ENCODE measurements at places on chromosomes 16 and 17. TPM values are rescaled to one million over a fixed set of nuclear protein-coding genes. Genes with fewer than 3 reads are reported as not detected.

DNAAF1 gene
- polyA plus RNA-seq = 4.4 TPM

TEDC2 gene
- polyA plus RNA-seq = 8.5 TPM

MLYCD gene
- 4.3 TPM for polyA plus RNA-seq

TLE7 gene
- not detected for polyA plus RNA-seq

KCNJ18 gene
- polyA plus RNA-seq = not detected

PRPSAP2 gene
- 61.3 TPM for polyA plus RNA-seq

ERN2 gene
- polyA plus RNA-seq = 0.83 TPM

DNA sequence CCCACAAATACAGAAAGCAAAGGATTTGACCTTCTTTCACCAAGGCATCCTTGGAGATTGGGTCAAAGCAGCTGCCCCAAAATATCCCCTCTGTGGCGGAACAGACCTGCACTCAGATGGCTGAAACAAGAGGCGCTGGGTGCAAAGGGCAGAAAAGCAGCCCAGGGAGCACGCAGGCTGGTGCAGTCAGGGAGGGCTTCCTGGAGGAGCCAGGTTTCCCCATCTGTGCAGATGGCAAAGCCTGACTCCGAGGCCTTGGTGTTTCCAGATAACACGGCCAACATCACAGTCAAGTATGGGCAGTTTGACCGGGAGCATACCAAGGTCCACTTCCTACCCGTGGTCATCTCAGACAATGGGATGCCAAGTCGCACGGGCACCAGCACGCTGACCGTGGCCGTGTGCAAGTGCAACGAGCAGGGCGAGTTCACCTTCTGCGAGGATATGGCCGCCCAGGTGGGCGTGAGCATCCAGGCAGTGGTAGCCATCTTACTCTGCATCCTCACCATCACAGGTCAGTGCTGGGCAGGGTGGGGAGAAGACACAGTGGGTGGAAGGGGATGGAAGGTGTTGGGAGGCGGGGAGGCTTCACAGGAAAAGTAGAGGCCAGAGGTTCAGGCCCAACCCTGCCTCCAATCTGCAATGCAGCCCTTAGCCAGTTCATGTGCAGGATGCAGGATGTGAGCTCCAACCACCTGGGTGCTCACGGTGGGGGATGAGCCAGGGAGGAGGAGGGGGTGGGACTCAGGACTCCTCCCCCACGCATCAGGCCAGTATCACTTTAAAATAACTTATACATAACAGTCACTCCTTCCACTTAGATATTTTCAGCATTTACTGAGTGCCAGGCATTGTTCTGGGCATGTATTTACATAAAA is 26.4 kb upstream of the BEAN1 start:
- no peak for DNase-seq

DNA sequence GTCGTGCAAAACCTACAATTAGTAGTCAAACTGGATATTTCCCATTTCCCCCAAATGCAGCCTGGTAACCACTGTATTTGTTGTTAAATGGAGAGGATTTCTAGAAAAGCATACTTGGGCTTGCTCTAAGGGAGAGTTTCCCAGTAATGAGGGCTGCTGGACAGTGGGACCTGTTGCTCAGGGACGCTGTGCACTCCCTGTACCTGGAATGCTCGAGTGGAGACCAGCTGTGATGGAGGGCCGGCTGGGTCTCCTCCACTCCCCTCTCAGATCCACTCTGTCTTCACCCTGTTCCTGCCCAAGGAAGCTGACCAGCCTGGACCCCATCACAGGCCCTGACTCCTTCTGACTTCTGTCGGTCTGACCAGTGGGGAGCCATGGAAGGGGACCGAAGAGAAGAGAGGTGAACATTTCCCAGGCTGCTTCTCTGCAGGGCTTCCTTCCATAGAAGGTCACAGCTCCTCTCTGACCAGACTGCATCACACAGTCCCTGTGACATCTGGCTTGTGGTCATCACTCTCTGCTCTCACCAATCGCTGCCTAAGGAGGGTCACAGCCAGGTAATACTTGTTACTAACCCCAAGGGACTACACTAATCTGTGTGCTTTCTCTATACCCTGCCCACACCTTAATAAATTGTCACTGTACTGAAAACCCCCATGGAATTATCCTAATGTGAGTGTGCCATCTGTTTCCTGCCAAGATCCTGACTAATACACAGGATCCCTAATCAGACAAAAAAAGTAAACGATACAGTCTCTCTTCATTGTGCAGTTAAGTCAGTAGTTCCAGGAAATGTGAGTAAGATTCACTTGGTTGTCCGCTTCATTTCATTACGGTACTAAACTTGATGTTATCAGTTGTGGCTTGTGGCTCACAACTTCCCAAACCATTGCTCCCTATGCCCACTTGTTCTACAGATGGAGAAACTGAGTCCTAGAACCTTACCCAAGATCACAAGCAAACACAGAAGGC is 102.4 kb downstream of the CCT6B start:
- DNase-seq = no peak

DNA sequence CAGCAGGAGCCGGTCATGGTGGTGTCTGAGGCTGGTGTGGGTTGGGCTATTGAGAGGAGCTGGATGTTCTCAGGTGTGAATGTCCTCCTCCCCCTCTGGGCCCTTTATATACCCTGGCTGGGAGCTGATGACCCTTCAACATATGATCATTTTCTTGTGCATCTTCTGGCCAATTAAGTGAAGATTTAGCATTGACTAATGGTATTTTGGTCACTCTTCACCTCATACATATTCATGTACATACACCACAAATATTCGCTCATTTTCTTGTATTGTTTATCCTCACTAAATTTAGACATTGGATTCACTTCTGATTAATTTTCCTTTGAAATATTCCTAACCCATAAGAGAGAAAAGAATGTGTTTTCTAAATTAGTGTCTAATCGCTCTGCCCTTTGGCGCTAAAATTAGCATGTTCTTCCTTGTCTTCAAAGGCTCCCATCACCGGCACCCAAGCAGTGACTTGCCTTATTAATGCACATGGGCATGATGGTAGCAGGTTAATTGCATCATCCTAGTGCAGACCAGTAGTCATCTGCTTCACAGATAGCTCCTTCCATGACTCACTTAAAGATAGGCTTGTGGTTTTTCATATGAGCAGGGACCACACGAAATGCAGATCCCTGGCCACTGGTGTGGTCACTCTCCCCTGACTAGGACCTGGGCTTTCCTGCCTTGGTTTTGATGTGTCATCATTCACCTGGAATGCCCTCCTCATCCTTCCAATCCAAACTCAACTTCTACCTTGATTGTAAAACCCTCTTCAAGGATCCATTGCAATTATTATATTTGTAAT is at the start of gene KRTAP2-4:
TSS of gene KRTAP2-4 (minus strand) at position 51 of the 796 bp plus-strand sequence. CDS start at position 17, 34 bp downstream.
- no peak for DNase-seq

- no peak for DNase-seq
Observed at GRCh38 chr17:18977646-18978045, 25.7 kb downstream of the SLC5A10 start.

- no peak for DNase-seq
Observed at GRCh38 chr16:83706394-83706793, 101.4 kb upstream of the HSBP1 start.

- DNase-seq = no peak
Observed at GRCh38 chr16:49337814-49338350, 35.7 kb upstream of the C16orf78 start.

DNA sequence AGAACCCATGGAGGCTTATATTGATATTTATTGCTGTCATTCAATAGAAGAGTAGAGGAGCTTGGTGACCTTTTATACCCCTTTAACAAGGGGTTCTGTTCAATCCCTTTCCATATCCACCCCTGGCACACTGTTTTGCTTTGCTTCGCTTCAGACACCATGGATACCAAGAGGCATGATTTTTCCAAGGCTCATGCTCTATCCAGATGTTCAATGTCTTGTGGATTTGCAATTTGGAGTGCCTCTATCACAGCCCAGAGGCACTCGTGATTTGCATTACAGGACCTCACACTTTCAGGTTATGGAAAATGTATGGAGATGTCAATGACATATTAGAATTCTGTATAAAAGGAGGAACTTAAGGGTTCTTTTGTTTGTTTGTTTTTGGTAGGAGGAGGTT is 21.5 kb downstream of the CFAP20 start:
- DNase-seq = no peak

GRCh38 chr17:64091571-64091970 is 38.4 kb downstream of the ERN1 start:
- no peak for DNase-seq

DNA sequence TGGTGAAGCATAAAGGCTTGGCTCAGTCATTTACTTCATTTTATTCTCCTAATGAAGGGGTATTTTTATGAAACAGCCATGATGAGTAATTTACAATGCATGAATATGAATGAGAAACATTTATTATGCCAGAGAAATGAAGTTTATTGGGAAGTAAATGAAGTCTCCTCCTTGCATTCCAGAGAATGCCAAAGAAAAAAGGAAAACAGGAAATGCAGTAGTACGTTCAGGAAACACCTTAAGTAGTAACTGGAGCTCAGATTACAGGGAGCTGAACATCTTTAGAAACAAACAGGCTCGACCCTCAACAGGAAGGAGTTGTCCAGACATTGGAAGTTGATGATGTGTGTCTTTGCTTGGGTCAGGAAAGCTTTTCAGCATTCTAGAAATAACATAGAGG is 4.6 kb downstream of the KRT34 start:
- no peak for DNase-seq

- DNase-seq = peak; percentile 27
Observed at GRCh38 chr16:9047689-9048301, 43.6 kb upstream of the HAPSTR1 start.

DNA sequence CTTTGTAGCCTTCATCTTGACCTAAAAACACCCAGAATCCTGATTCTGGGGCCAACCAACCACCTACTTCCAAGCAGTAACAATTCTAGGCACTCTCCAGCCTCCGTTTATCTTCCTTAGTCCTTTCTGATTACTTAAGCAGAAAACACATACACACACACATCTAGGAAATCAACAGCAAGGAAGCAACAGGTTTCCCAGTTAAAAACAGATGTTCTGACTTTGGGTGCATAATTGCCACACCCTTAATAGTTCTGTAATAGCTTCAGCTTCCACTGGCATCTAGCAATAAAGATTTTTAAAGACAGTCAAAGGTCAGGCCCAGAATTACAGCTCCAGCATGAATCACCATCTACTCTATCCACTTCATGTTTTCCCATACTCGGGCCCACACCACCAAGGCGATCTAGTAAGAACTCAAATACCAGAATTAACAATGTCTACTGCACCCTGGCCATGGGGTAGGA is 2.6 kb downstream of the ARHGAP17 start:
- DNase-seq = no peak

- DNase-seq = no peak
Observed at GRCh38 chr17:42287977-42288802, at the start of gene STAT5A. Gene STAT5A (plus strand): TSS chr17:42288498. CDS start chr17:42289412, 914 bp downstream.

DNA sequence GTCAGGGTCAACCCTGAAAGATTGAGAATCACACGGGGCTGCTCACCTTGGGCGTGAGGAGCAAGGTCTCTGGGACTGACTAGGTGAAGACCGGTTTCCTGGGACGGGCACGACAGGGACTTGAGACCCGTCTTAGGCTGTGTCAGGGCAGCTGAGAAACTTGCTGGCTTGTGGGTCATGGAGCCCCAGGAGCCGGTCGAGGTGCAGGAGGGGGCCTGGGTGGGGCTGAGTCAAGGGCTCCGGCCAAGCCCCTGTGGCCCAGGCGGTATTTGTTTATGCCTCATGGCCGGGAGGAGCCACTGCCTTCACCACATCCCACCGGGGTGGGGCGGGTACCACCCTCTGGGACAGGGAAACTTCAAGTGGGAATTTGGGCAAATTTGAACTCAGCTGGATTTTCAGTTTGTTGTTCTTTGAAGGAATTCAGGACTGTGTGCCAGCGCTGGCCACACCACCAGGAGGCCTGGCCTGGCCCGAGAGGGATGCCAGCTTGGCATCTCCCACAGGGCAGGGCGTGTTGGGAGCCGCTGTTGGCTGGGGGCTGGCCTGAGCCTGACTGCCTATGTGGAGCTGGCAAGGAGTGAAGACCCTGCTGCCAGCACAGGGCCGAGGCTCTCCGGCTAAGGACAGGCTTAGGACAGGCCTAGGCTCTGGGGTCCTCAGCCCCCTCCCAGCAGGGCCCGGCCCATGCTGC is 116.1 kb downstream of the METRNL start:
- DNase-seq = no peak

- DNase-seq = no peak
Observed at GRCh38 chr17:35064516-35065215, 1.2 kb upstream of the RFFL start.

GRCh38 chr16:4505356-4506147 is 29.4 kb downstream of the HMOX2 start:
- no peak for DNase-seq

DNA sequence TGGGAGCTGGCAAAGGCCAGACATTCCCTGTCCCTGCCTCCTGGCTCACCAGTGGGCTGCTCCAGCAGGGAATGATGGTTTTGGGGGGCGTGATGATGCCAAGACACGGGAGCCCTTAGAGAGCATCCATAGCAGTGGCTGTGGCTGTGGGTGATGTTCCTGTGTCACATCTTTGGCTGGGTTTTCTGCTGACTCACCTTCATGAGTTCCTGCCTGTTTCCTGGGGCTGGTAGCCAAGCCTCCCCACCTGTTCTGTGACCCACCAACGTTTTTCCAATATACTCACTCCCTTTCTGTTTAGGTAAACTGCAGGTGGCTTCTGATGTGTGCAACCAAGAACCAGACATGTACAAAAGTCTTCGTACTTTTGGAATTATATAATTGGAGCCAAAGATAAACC is 16.5 kb upstream of the NF1 start:
- no peak for DNase-seq

Data from right renal pelvis (tissue), 4 donors.